ENCODE measurements at places on chromosomes 2 and 18. TPM values are rescaled to one million over a fixed set of nuclear protein-coding genes. Genes with fewer than 3 reads are reported as not detected.
A peak's percentile ranks its signal among the peaks of the same experiment; 100 is the strongest.

GRCh38 chr18:33469699-33470098 lies 29.2 kb upstream of the CCDC178 start:
- no peaks in the 10 kb centered on the region for H3K27me3 ChIP-seq
- no peak overlapping the region for H3K4me3 ChIP-seq
- H3K36me3 ChIP-seq = no peaks in the 10 kb centered on the region
- no peaks in the 10 kb centered on the region for H3K4me1 ChIP-seq
- H3K27ac ChIP-seq = no peak overlapping the region

GRCh38 chr2:219688560-219689445 lies 61.4 kb downstream of the SLC4A3 start:
- DNase-seq = no peak
- no peaks in the 10 kb centered on the region for H3K27me3 ChIP-seq
- peaks cover 4% of the 10 kb centered on the region for H3K4me1 ChIP-seq
- H3K36me3 ChIP-seq = no peaks in the 10 kb centered on the region
- H3K4me3 ChIP-seq = no peak overlapping the region
- no peak overlapping the region for H3K27ac ChIP-seq

Gene UNC50
- 42.4 TPM for total RNA-seq

Gene PRR30
- total RNA-seq = not detected

GRCh38 chr18:50218432-50219197 lies 23.7 kb upstream of the MYO5B start:
- H3K4me3 ChIP-seq = no peak overlapping the region
- no peaks in the 10 kb centered on the region for H3K36me3 ChIP-seq
- no peak overlapping the region for H3K27ac ChIP-seq
- no peak for DNase-seq

DNA sequence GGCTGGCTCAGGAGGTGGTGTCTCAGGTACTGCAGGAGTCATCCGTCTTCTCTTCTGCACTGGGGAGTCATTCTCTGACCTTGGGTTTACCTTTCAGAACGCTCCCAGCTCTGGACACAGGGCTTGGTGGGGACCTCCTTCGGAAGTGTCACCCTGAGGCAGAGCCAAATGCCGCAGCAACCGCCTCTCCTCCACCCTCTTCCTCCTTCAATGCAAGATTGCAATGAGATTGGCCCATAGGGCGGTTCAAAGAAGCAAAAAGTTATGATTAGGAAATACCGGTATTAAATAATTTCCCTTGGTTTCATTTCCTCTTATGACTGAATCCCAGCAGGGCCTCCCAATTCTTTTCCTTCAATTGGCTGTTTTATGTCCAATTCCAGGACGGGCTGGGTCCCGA lies 178.8 kb downstream of the ACKR3 start:
- no peaks in the 10 kb centered on the region for H3K4me1 ChIP-seq
- DNase-seq = no peak
- H3K36me3 ChIP-seq = no peaks in the 10 kb centered on the region
- H3K27ac ChIP-seq = no peak overlapping the region

DNA sequence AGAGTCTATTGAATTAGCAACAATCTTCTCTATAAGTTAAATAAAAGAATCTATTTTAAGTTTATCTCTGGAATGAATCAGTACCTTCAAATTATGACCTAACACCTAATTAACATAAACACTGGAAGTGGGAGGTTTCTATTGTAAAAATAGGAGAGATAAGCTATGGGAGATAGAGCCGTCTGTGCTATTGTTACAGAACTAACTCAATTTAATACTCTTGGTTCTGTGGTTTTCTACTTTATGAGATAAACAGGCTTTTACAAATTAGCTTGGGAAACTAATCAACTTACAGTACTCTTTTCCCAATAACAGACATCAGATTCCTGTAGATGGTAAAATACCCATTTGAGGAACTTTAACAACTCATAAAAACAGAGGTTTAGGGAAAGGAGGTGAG lies 25.6 kb upstream of the STAT1 start:
- peaks cover 27% of the 10 kb centered on the region for H3K4me1 ChIP-seq
- H3K27ac ChIP-seq = no peak overlapping the region
- peaks cover 40% of the 10 kb centered on the region for H3K36me3 ChIP-seq
- H3K27me3 ChIP-seq = no peaks in the 10 kb centered on the region

GRCh38 chr2:167602122-167602521 lies 645.3 kb downstream of the STK39 start:
- H3K4me3 ChIP-seq = no peak overlapping the region
- H3K27me3 ChIP-seq = no peaks in the 10 kb centered on the region
- no peaks in the 10 kb centered on the region for H3K4me1 ChIP-seq

DNA sequence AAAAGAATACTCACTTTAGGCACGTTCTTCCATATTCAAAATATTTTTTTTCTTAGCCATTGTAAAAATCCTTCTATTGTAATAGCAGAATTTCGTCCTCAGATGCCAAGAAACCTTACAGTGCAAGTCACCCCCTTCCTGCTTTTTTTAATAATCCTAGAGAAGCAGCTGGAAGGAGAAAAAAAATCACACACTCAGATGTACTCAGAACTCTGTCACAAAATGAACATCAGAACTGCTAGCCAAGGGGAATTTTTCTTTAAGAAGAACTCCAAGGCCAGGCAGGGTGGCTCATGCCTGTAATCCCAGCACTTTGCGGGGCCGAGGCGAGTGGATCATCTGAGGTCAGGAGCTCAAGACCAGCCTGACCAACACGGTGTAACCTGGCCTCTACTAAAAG lies 127.3 kb upstream of the SPATS2L start:
- no peaks in the 10 kb centered on the region for H3K27me3 ChIP-seq
- H3K36me3 ChIP-seq = no peaks in the 10 kb centered on the region

DNA sequence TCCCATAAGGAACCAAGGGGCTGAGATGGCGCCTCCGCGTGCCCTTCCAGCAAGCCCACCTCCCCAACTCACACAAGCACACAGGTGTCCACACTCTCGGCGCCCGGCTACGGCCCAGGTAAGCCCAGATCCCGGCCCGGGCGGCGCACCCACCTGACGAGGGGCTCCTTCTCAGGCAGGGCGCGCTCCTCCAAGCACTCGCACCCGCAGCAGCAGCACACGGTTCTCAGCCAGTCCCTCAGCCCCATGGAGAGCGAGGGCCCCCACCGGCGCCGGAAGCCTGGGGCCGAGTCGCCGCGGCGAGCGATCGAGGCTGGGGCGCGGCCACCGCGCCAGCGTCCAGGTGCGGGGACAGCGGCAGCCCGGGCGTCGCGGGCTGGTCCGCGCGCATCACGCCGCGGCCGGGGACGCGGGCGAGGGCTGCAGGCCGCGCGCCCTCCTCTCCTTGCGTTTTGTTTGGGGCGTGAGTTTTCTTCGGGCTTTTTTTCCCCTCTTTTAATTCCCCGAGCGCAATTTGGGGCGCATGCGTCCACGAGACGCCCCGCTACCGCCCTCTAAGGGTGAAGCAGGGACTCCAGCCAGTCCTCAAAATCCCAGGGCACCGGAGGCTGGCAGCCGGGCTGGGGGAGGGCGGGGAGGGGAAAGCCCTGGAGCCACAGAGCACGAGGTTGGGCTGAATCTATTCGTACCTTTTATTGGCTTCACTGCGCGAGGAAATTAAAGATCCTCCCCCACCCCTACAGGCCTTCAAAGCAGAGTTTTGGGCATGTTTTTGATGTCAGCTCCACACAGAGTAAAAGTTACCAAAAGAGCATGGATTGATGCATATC lies at the start of gene MREG:
MREG (minus strand) TSS at position 472 of the 830 bp plus-strand sequence; CDS start at position 248, 224 bp downstream.
- H3K36me3 ChIP-seq = no peaks in the 10 kb centered on the region
- H3K27me3 ChIP-seq = no peaks in the 10 kb centered on the region
- peak within 1 kb of the TSS; percentile 59 for H3K4me3 ChIP-seq
- peaks cover 41% of the 10 kb centered on the region for H3K4me1 ChIP-seq
- DNase-seq = peak; percentile 82
- H3K27ac ChIP-seq = no peak within 1 kb of the TSS

DNA sequence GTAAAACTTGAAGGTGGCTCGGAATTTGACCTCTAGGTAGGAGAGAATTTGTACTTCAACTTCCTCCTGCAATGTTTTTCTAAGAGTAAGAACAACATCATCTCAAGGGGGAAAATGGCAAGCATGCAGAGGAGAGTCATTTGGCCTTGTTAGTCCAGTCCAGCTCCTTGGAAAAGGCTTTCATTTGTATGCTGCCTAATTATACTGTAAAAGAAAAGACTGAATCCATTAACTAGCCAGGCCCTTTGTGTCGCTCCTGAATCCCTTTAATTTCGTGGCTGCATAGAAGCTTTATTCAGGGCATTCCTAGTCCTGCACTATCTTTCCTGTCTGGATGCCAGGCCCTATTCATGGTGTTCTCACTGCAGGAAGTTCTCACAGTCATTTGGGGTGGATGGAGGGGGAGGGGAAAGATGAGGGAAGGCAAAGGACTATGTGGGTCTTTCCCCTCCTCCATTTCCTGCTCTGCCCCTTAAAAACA lies 36.0 kb downstream of the PHLPP1 start:
- H3K4me1 ChIP-seq = no peaks in the 10 kb centered on the region
- H3K27me3 ChIP-seq = no peaks in the 10 kb centered on the region
- no peak for DNase-seq
- no peaks in the 10 kb centered on the region for H3K36me3 ChIP-seq

GRCh38 chr2:13669607-13670006 lies 952.9 kb downstream of the TRIB2 start:
- H3K4me1 ChIP-seq = no peaks in the 10 kb centered on the region
- no peak overlapping the region for H3K27ac ChIP-seq
- H3K27me3 ChIP-seq = no peaks in the 10 kb centered on the region
- H3K4me3 ChIP-seq = no peak overlapping the region
- H3K36me3 ChIP-seq = no peaks in the 10 kb centered on the region

GRCh38 chr2:137154946-137155345 lies 389.6 kb downstream of the THSD7B start:
- no peak for DNase-seq
- H3K27ac ChIP-seq = no peak overlapping the region
- no peak overlapping the region for H3K4me3 ChIP-seq

GRCh38 chr2:24009680-24010476 lies at the start of gene MFSD2B:
Gene MFSD2B (plus strand): TSS chr2:24010085. CDS start chr2:24010097, 12 bp downstream.
- DNase-seq = no peak
- no peaks in the 10 kb centered on the region for H3K36me3 ChIP-seq
- H3K27ac ChIP-seq = peak within 1 kb of the TSS; percentile 82

DNA sequence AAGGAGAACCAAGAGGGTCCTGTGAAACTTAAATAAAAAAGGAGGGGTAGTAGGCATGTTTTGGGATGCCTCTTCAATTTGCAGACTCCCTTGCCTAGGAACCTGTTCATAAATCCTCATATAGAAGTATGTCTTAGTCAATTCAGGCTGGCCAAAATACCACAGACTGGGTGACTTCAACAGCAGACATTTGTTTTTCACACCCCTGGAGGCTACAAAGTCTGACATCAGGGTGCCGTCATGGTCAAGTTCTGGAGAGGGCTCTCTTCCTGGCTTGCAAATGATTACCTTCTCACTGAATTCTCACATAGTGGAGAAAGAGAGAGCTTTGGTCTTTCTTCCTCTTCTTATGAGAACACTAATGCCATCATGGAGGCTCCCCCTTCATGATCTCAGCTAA lies 4.1 kb upstream of the TCF4 start:
- H3K27ac ChIP-seq = no peak overlapping the region
- no peak overlapping the region for H3K4me3 ChIP-seq
- no peaks in the 10 kb centered on the region for H3K36me3 ChIP-seq
- no peaks in the 10 kb centered on the region for H3K4me1 ChIP-seq
- no peak for DNase-seq

GRCh38 chr2:200425026-200425821 lies 84.6 kb downstream of the KCTD18 start:
- peaks cover 5% of the 10 kb centered on the region for H3K4me1 ChIP-seq
- no peaks in the 10 kb centered on the region for H3K36me3 ChIP-seq
- no peaks in the 10 kb centered on the region for H3K27me3 ChIP-seq
- no peak overlapping the region for H3K27ac ChIP-seq

DNA sequence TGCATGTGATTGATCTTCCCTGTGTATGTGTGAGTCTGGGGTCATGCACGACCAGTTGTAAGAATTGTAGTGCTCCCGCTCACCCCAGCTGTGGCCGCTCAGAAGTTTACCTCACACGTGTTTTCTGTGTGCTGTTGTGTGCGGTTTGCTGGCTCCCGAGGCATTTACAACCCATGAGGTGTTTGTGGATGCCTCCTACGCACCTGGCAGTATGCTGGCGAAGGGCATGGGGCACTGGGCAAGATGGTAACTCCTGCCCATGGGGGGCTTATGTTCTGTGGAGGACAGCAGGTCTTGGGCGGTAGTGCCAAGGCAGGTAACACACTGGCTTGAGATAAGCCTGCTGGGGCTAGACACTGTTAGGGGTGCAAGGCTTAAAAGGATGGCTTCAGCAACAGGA lies 102.6 kb upstream of the HS6ST1 start:
- no peaks in the 10 kb centered on the region for H3K36me3 ChIP-seq
- no peaks in the 10 kb centered on the region for H3K27me3 ChIP-seq
- H3K27ac ChIP-seq = no peak overlapping the region
- no peak overlapping the region for H3K4me3 ChIP-seq
- no peaks in the 10 kb centered on the region for H3K4me1 ChIP-seq

DNA sequence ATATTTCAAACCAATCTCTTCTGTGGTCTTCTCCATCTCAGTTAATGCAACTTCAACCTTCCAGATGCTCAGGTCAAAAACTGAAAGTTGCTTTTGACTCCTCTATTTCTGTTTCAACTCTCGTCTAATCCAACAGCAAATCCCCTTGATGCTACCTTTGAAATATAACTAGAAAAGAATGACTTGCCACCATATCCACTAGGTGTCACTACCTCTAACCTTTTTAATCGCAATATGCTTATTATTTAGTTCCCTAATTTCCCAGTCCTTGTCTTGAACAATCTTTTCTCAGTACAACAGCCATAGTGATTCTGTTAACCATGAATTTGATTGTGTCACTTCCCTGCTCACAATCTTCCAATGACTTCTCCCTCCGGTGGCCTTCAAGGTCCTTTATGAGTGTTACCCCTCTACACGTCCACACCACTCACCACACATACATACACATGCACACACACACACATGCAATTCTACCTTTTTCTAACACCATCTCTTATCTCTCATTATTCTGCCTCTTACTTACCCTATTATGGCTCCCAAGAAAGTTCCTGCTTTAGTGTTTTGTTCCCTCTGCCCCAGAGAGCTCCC lies 245.5 kb upstream of the KCNJ3 start:
- H3K27me3 ChIP-seq = no peaks in the 10 kb centered on the region
- no peak overlapping the region for H3K4me3 ChIP-seq
- no peak for DNase-seq
- no peaks in the 10 kb centered on the region for H3K4me1 ChIP-seq

Gene SERPINB4
- not detected for total RNA-seq

Gene SERPINB7
- total RNA-seq = not detected

- H3K27me3 ChIP-seq = no peaks in the 10 kb centered on the region
- H3K4me1 ChIP-seq = peaks cover 3% of the 10 kb centered on the region
- H3K4me3 ChIP-seq = no peak overlapping the region
- no peak overlapping the region for H3K27ac ChIP-seq
Measured at GRCh38 chr2:100411841-100412292, 5.6 kb downstream of the CHST10 start.

DNA sequence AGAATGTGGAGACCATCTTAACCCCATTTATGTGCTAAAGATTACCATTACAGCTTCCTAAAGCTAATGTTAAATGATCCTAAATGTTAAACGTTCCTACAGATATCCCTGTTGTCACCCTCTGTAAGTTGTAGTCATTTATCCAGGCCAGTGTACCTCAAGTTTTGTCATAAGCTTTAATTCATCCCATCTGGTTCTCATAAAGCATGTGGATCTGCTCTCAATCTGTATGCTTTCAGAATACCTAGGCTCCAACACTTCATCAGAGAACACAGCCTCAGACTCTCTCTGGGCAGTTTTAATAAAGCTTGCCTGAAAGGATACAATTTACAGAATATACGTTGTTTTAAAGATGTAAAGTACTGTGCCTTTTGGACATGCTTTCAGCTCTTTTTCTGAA lies 4.2 kb upstream of the CCDC178 start:
- no peak overlapping the region for H3K27ac ChIP-seq
- no peak overlapping the region for H3K4me3 ChIP-seq
- no peak for DNase-seq
- no peaks in the 10 kb centered on the region for H3K4me1 ChIP-seq
- no peaks in the 10 kb centered on the region for H3K27me3 ChIP-seq

All from CD8-positive, alpha-beta memory T cell (primary cell).